Foreskin fibroblast (primary cell): ENCODE measurements at places on chromosomes 4 and X.
A peak's percentile ranks its signal among the peaks of the same experiment; 100 is the strongest.

GRCh38 chr4:85125688-85126087 is 159.2 kb upstream of the WDFY3 start:
- DNase-seq, result no peak

GRCh38 chr4:185734214-185734613 is 77.8 kb downstream of the SORBS2 start:
- DNase-seq, result no peak

DNA sequence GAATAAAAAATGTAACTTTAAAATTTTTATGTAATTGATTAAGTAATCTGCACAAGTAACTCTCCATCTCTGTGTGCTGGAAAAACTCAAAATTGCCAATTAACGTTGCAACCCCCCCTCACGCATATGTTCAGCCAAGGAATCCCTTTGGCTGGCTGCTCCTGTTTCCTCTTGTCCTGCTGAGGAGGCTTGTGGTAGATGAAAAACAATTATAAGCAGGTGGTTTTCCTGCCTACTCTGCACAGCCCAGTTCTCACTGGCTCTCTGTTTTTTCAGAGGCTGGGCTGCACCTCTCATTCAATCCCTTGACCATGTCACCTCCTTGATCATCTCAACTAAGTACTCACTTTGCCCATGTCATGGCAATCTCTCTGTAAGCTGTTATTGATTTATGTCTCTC is 1068.4 kb downstream of the ARAP2 start:
- no peak for DNase-seq

- DNase-seq, result no peak
Observed at GRCh38 chr4:16072168-16072567, 11.7 kb downstream of the PROM1 start.

GRCh38 chr4:113659127-113659526 is 102.4 kb downstream of the CAMK2D start:
- no peak for DNase-seq

GRCh38 chr4:112952313-112952700 is 97.1 kb upstream of the ANK2 start:
- no peak for DNase-seq

GRCh38 chrX:23952391-23952790 is 44.6 kb downstream of the CXorf58 start:
- DNase-seq, result no peak

DNA sequence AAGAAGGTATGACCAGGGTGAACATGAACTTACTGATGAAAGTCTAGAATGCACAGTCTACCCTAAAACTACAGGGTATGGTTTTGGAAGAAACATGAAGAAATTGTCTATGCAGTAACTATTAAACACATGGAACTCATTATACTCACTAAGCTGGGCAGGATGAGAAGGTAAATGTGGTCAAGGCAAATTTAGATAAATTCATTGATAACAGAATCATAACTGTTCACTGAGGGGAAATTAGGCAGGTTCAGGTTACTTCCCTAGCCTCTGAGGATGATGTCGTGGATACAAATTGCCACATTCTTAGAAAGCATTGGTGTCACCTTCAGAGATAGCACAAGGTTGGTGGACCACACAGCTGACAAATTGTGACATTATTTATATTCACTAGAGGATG is 40.4 kb upstream of the MID1IP1 start:
- no peak for DNase-seq

- DNase-seq, result no peak
Observed at GRCh38 chr4:150624055-150624454, 42.1 kb downstream of the MAB21L2 start.

DNA sequence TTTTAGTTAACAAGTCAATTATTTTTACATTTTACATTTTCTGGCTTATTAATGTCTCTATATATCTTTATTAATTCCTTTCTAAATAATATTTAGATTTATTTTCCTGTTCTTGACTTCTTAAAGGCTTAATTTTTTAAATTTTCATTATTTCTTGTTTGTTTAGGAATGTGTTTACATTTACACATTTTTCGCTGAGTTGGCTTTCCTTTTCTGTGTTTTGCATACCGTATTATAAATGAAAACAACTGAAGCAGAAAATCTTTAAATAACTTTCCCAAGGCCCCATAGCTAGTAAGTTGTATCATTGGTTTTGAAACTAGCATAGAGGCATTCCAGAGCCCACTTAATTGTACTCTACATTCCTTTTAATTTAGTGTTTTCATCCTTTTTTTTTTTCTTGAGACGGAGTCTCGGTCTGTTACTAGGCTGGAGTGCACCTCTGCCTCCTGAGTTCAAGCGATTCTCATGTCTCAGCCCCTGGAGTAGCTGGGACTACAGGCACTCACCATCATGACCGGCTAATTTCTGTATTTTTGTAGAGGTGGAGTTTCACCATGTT is 261.6 kb downstream of the IQCM start:
- DNase-seq, result no peak

- no peak for DNase-seq
Observed at GRCh38 chrX:123833387-123833786, 26.5 kb upstream of the XIAP start.

DNA sequence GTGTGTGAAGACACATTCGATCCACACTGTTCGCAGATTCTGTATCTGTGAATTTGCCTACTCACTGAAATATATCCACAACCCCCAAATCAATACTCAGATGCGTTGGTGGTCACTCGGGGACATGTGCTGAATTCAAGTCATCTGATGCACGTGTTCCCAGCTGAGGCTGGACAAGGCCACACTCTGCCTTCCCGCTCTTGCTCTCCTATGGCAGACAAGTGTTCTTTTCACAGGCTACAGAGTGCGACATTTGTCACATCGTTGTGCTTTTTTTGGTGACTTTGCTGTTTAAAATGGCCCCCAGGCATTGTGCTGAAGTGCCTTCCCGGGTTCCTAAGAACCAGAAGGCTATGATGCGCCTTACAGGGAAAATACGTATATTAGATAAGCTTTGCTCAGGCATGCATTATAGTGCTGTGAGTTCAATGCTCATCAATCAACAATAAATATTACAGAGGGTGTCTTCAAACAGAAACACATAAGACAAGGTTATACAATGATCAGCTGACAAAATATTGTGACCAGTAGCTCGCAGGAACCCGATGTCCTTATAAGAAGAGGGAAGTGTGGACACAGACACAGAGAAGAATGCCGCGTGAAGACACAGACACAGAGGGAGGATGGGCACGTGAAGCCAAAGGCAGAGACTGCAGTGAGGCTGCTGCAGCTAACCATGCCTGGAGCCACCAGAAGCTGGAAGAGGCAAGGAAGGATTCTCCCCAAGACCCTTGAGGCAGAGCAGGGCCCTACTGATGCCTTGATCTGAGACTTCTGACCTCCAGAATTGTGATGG is 42.0 kb downstream of the IRF2 start:
- no peak for DNase-seq

DNA sequence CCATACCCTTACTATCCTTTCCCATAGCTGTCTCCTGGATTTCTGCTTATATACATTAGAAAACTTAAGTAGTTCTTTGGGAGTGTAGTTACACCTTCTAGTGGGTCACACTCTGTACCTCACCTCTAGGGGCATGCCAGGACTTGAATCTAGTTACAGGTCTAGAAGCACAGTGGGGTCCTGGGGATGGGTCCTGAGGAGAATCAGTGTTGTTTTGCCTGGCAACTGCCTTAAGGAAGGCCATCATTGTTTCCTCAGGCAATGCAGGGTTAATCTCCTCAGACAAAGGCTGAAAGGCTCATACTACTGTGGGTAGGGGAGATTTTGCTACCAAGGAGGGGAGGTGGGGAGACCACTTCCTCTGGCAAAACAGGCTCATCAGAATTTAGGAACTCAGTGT is 750.3 kb downstream of the FAT4 start:
- DNase-seq, result no peak

- peak; percentile 87 for DNase-seq
Observed at GRCh38 chr4:40316333-40316781, 18.8 kb upstream of the CHRNA9 start.

DNA sequence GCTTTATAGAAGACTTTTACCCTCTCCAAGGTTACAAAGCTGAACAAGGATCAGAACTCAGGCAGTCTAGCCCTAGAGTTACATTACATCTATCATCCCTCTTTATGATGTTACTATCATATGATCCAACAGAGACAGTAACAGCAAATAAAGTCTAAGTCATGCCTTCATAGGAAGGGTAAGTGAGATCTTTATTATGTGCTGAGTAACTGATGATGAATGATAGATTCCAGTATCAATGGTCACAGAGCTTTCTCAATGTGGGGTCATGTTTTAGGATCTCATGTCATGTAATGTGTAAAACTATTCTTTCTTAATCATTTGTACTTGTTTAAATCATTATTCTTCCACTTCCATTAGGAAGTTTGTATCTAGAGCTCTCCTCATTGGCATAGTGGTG is 22.8 kb downstream of the ELOVL6 start:
- peak; percentile 79 for DNase-seq

GRCh38 chr4:20318001-20318908 is 66.5 kb downstream of the SLIT2 start:
- DNase-seq, result no peak

- DNase-seq, result peak; percentile 81
Observed at GRCh38 chr4:82618103-82618720, 56.4 kb upstream of the TMEM150C start.

GRCh38 chr4:158750379-158750778 is 18.4 kb upstream of the FNIP2 start:
- DNase-seq, result no peak

DNA sequence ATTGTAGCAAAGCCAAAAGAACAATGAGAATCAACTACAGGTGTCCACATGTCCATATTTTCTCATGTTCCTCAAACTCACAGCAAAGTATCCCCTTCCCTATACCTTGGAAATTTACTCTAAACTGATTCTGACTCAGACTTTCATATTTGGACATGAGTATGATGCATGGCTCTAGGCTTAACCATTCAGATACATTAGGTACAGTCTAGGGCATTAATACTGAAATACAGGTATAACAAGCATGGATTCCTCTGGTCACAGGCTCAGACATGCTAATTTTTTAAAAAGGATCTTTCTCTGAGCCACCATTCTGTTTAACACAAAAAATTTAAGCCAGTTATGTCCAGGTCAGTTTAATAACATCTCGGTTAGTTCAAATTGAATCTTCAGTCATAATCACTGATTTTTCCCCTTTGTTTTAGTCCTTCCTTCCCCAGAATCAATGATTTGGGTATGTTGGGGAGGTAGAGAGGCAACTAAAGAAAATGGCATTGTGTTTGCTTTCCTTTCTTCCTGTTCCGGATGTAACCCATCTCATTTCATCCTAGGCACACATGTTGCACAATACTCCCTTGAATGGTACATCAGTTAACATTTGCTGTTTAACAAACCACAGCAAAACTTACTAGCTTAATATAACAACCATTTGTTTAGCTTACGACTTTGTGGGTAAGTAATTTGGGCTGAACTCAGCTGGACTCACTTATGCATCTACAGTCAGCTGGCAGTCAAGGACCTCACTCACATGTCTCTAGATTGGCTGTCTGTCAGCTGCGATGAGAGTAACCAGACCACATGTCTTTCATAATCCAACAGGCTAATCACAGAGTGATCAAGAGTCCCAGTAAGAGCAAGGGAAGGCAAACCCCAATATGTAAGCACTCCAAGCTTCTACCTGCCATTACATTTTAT is 75.3 kb upstream of the GRIA3 start:
- DNase-seq, result no peak

DNA sequence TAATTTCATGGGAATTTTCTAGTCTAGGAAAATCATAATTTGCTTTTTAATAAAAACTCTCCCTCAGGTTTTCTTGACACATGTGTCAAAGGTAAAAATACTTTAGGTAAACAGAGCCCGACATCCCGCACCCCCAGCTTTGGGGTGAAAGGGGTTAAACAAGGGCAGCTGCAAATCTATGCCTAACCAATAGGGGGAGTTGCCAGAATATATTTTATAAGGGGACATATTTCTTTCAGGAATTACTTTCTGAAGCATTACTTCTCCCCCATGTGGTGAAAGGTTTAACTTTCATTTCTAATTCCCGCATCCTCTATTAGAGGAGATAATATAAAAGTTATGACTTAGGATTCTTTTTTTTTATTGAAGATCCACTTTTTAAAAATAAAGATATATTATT is 53.9 kb upstream of the HEPH start:
- no peak for DNase-seq

- DNase-seq, result no peak
Observed at GRCh38 chrX:131763674-131764073, 219.8 kb downstream of the OR13H1 start.

DNA sequence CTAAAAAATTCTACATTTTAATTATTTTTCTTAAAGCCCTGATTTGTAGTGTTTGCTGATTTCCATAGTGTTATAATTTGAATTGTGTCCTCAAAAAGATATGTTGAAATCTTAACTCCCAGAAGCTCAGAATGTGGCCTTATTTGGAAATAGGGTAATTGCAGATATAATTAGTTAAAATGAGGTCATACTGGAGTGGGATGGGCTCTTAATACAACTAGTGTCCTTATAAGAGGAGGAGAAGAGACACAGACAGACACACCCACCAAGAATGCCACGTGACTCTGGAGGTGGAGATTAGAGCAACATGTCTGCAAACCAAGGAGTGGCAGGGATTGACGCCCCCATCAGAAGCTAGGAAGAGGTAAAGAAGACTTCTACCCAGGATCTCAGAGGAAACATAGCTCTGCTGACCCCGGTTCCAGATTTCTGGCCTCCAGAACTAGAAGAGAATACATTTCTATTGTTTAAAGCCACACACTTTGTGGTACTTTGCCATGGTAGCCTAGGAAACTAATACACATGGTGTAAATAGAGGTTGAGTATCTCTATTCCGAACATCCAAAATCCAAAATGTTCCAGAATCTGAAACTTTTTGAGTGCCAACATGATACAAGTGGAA is 70.5 kb upstream of the IRF2 start:
- no peak for DNase-seq

GRCh38 chrX:107014936-107015335 is 14.9 kb upstream of the MORC4 start:
- DNase-seq, result peak; percentile 4

GRCh38 chrX:129000018-129000417 is 523.3 kb downstream of the SMARCA1 start:
- DNase-seq, result no peak

GRCh38 chrX:113260474-113260873 is 419.8 kb upstream of the AMOT start:
- DNase-seq, result no peak

- DNase-seq, result no peak
Observed at GRCh38 chr4:2281575-2282343, 19.9 kb upstream of the MXD4 start.

DNA sequence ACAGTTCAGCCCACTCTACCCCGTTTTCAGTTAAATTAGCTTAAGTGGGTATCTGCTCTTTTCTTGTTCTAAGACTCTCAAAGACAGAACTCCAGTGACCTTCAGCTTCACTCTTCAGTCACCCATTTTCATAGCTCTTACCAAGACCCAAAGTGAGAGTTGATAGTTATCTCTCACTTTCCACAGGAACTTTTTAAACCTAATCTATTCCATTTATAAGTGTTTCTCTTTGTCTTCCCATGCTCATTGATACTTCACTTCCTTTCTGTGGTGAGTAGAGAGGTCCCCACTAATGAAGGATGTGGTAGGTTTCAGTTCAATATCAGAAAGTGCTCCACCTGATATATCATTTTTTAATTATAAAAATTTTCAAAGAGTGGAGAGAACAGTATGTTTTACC is 33.4 kb downstream of the COX18 start:
- DNase-seq, result no peak
